ENCODE measurements at places on chromosomes 12 and 14. TPM values are rescaled to one million over a fixed set of nuclear protein-coding genes. Genes with fewer than 3 reads are reported as not detected.

MGAT4C gene
- not detected for total RNA-seq

ARHGDIB gene
- total RNA-seq = 1.2 TPM

NR4A1 gene
- 31.1 TPM for total RNA-seq

KRT72 gene
- total RNA-seq = not detected

OR6C70 gene
- not detected for total RNA-seq

NRL gene
- 1.1 TPM for total RNA-seq

Data from A549 treated with Mapracorat at 1 μM for 4 hours (cell line).